Activated CD8-positive, alpha-beta T cell treated with anti-CD3 and anti-CD28 coated beads for 36 hours (primary cell): ENCODE measurements at places on chromosomes 2 and 18.

- no peak for DNase-seq
Observed at GRCh38 chr2:238913931-238914647, 66.2 kb downstream of the TWIST2 start.

GRCh38 chr2:235141411-235142128 lies 189.8 kb downstream of the SH3BP4 start:
- DNase-seq = no peak

GRCh38 chr2:134555411-134555810 lies 163.4 kb downstream of the TMEM163 start:
- no peak for DNase-seq

DNA sequence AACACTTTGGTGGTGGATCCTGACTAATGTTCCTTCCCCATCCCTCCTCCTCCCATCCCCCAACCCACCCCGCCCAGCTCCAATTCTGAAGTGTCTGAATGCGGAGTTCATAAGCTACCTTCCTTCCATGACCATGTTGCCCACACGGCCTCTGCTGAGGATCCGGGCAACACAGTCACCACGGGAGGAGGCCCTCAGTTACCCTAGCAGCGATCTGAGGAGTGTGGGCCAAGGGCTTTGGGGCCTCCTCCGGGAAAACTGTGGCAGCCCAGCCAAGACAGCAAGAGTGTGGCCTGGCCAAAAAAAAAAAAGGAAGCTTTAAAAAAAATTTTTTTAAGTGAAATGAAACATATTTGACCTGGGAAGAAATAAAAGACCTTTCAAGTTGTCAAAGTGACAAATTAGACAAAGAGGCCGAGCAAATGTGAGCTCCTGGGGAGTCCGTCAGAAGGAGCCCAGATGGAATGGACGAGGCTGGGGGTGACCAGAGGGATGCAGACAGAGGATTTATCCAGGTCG lies 169.0 kb upstream of the PKDCC start:
- DNase-seq = no peak

GRCh38 chr2:95079199-95079683 lies 42.4 kb downstream of the MRPS5 start:
- peak; percentile 75 for DNase-seq

- DNase-seq = no peak
Observed at GRCh38 chr2:160221391-160222276, 21.6 kb upstream of the ITGB6 start.

DNA sequence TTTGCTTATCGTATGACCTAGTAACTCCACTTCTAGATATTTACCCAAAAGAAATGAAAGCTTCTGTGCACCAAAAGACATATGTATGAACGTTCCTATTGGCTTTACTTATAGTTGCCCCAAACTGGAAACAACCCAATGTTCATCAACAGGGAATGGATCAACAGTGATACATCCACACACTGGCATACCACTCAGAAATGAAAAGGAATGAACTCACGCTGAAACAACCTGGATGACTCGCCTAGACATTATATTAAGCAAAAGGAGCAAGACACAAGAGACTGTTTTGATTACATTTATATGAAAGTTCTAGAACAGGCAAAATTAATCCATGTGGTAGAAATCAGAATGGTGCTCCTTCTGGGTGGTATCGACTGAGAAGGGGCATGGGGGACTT lies 18.9 kb downstream of the ADRA2B start:
- DNase-seq = no peak

DNA sequence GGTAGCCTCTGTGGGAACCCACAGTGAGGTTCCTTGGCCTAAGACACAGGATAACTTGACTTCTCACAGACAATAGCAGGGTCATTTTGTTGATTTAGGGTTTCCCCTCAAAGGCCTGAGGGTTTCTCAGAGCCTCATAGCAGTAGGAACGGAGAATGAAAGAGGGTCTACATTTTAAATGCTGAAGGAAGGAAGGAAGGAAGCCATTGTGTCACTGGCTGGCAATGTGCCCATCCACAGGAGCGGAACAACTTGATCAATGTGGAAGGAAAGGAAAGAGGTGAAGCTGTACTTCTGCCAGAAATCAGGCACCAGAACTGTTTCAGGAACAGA lies 5.1 kb downstream of the IL1B start:
- no peak for DNase-seq

DNA sequence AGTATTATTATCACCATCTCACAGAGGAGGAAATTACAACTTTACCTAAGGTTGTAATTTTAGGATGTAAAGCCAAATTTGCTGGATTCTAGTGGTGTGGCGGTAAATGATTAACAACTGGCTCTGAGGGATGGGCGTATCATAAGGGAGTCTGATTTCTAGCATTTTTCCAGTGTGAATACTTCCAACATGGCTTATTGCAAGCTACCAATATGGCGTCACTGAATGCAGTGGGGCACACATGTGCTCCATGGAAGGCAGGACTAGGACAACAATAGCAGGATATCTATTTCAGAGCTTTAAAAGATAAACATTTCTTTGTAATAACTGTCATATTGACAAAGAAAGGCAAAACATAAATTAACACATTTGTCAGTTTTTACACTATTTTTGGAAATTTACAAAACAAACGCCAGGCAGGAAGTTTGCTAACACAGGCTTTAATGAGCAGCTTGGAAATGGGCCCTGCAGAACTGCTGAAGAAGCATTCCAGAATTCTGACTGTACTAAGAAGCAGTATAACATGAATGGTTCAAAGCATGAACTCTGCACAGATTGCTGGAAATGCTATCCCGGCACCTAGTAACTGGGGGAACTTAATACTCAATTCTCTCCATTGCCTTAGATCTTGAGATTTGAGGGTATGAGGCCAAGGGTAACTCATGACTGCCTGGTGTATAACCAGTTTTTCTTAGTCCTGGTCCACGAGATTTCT lies 439.3 kb upstream of the MAP2 start:
- DNase-seq = no peak

- DNase-seq = no peak
Observed at GRCh38 chr2:28287256-28287915, 105.3 kb upstream of the FOSL2 start.

DNA sequence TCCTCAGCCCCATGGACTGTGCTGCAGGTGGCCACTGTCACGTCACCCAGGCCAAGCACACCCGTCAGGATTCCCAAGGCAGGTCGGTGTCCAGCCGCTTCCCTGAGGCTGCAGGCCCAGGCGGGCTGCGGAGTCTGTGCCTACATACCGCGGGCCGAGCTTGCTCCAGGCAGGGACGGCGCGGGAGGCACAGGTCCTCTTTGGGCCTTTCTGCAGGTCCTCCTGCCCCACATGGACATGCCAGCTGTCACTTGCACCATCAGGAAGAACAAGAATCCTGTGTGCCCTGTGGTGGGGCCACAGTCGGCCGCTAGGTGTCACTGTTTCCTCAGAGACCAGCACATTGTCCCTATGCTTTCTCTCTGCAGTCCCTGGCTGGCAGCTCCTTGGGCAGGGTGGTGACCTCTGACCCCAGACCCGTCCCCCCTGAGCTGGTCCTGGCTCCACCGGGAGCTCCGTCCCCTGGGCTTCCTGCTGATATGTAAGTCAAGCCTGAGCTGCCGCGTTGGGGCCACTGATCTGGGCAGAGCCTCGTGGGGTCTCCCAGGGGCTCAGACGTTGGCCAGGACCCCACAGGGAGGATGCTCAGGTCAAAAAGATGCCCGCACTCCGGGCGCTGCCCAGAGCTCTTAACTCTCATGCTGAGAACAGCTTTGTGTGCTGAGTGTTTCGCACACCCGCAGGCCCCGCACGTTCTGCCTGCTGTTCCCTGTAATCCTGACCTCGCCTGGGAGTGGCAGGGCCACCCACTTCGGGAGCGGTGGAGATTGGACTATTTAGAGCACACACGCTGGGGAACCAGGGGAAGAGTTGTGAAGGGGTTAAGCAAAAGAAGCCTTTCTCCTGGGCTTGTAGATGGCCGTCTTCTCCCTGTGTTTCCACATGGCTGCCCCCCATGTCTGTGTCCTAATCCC lies 17.3 kb upstream of the AGXT start:
- peak; percentile 90 for DNase-seq

DNA sequence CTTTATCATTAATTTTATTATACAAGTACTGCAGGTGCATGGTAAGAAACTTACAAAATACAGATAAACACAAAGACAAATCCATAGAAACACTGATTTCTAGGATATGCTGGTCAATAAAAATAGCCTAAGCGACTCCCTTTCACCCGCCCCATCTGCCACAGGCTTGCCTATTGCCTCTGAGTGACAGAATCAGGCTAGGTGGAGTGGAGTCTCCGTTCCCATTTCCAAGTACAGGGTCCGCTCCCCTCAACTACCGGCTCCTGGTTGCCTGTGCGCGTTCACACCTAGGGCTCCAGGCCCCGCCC lies 201 bp upstream of the TRAPPC12 start:
- no peak for DNase-seq

GRCh38 chr2:29841386-29842004 lies 79.9 kb downstream of the ALK start:
- peak; percentile 38 for DNase-seq
